ENCODE measurements at places on chromosomes 16 and 17. TPM values are rescaled to one million over a fixed set of nuclear protein-coding genes. Genes with fewer than 3 reads are reported as not detected.

ARHGAP23 gene
- 56.2 TPM for total RNA-seq

CDRT15 gene
- total RNA-seq = not detected

NOTUM gene
- total RNA-seq = under 0.01 TPM

PRPSAP1 gene
- total RNA-seq = 36.9 TPM

QPRT gene
- total RNA-seq = under 0.01 TPM

USP43 gene
- 0.18 TPM for total RNA-seq

TLCD3B gene
- total RNA-seq = 0.09 TPM

CDK12 gene
- total RNA-seq = 24.0 TPM

RAB26 gene
- total RNA-seq = 1.3 TPM

AATK gene
- total RNA-seq = 2.4 TPM

CDH8 gene
- total RNA-seq = not detected

SGCA gene
- total RNA-seq = 0.75 TPM

SEZ6L2 gene
- 1.2 TPM for total RNA-seq

HS3ST4 gene
- not detected for total RNA-seq

NOG gene
- total RNA-seq = 3.2 TPM

KRTAP4-3 gene
- not detected for total RNA-seq

CEP20 gene
- 18.0 TPM for total RNA-seq

ZNF469 gene
- total RNA-seq = 7.4 TPM

PYCARD gene
- total RNA-seq = 43.1 TPM

KRTAP4-12 gene
- not detected for total RNA-seq

SLC16A6 gene
- 0.63 TPM for total RNA-seq

All from endothelial cell of coronary artery (primary cell).